Right ventricle myocardium superior (tissue), 1 donor: ENCODE measurements at places on chromosomes 1 and 21. TPM values are rescaled to one million over a fixed set of nuclear protein-coding genes. Genes with fewer than 3 reads are reported as not detected.

SPAG17 gene
- not detected for total RNA-seq

LCE2C gene
- not detected for total RNA-seq

GPR157 gene
- 49.4 TPM for total RNA-seq

XCL2 gene
- total RNA-seq = not detected

PIGC gene
- total RNA-seq = 12.7 TPM

WNT2B gene
- 1.2 TPM for total RNA-seq

RGS5 gene
- 270 TPM for total RNA-seq

CAMSAP2 gene
- total RNA-seq = 37.5 TPM

- no peak for DNase-seq
Measured at GRCh38 chr21:36347278-36347961, 27.4 kb downstream of the MORC3 start.

DNA sequence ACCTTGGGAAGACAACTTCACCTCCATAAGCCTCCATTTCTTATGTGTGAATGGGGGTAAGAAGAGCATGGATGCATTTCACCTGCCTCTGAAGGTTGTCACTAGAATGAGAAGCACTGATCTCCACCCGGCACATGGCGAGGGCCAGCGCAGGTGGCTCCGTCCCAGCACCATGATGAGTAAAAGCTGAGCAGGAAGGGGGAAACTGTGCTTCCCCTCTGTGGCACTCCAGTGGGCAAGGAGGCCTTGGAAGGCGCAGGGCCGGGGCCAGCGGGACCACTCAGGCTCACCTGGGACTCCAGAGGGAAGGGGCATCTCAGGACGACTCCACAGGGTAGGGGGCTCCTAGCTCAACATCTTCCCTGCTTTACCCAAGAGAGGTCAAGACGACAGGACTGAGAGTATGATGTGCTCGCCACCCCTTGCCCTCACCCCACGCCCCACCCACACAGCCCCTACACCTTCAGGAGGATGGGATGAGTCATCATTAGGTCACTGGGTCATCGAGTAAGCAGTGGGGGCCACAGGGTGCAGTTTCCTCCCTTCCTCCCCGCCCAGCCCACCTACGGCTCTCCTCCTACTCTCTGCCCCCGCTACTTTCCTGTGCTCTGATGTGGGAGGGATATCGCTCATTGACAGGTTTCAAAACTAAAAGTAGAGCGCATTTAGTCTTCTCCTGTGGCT is 112.1 kb downstream of the HIVEP3 start:
- DNase-seq = no peak

DNA sequence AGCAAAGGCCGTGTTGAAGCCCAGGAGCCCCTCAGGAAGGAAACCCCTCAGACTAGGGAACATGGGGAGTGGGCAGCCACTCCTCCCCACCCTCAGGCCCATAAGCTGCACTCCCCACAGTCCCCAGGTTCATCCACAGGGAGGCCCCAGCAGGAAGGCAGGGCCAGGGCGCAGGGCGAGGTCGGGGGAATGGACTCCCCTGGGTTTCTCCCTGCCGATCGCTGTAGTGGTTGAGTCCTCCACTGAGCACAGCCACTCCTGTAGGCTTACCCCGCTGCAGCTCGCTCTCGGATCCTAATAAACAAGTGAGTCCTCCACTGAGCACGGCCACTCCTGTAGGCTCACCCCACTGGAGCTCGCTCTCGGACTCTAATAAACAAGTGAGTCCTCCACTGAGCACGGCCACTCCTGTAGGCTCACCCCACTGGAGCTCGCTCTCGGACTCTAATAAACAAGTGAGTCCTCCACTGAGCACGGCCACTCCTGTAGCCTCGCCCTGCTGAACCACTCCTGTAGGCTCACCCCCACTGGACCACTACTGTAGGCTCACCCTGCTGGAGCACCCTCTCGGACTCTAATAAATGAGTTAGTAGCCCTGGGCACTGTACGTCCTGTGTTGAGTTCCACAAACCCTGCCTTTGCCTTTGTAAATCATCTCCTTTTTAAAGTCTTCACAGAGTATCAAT is 16.2 kb upstream of the COL18A1 start:
- DNase-seq = peak; percentile 32

DNA sequence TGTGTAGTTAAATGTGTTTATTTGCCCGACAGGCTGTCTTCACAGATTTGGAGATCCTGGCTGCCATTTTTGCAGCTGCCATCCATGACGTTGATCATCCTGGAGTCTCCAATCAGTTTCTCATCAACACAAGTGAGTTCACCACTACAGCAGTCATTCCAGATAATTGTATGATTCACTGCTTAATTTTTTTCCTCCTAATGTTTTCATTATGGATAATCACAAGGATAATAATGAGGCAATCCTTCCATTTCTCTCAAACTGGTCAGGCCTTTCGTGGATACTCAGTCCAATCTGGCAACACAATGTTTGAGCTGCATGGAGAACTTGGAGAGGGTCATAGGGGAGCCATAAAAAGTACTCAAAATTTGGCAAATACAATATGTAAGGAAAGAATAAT is 168.3 kb upstream of the SGIP1 start:
- no peak for DNase-seq

DNA sequence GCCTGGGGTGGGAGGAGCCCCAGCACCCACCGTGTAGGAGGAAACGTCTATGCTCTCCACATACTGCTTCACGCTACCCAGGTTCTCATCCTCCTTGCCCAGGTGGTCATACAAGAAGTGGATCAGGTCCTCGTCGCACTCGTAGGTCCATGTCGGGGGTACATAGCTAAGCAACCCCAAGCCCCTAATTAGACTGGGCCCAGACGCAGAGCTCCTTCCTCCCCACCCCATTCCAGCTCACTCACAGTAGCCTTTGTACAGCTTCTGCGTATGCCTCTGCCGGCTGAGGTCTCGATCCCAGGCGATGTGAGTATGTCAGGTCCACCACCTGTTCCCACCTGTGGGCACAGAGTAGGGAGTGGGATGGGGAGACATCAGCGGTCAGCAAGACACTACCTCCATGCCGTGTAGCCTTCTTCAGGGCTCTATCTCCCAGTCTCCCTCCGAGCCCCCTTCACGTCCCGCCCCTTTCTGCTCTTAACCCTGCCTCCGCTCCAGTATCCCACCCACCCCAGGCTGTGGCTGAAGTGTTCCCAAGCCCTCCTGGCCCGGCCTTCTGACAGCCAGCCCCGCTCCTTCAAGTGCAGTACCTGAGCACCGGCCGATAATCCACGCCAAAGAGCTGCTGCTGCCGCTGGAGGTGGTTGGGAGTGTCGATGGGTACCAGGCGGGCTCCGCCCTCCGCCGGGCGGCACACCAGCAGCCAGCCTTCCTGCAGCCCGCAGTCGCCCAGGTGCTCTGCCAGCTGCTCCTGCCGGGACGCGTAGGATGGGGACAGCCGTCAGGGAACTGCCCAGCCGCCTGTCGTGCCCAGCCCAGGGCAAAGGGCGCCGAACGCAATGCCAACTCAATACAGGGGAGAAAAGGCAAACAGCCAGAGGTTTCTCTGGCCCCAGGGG is 919 bp downstream of the HECTD3 start:
- DNase-seq = peak; percentile 54

DNA sequence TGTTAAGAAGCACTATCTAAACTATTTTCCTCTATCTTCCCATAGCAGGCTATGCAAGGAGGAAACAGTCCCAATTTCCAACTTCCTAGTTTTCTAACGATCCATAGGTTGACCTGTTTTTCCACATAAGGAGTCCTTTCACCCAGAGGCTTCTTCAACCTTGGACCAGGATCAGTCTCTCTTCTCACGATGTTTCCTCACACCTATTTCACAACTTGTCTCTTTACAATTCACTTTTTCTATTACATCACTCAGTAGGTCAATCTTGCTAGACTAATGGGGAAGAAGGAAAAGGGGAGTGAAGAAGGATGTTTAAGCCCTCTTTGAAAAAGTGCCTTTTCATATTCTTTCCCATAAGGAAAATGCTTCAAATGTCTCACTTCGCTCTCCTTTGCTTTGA is 15.9 kb downstream of the PALMD start:
- DNase-seq = no peak

GRCh38 chr1:17562375-17562774 is 22.9 kb downstream of the ARHGEF10L start:
- no peak for DNase-seq

DNA sequence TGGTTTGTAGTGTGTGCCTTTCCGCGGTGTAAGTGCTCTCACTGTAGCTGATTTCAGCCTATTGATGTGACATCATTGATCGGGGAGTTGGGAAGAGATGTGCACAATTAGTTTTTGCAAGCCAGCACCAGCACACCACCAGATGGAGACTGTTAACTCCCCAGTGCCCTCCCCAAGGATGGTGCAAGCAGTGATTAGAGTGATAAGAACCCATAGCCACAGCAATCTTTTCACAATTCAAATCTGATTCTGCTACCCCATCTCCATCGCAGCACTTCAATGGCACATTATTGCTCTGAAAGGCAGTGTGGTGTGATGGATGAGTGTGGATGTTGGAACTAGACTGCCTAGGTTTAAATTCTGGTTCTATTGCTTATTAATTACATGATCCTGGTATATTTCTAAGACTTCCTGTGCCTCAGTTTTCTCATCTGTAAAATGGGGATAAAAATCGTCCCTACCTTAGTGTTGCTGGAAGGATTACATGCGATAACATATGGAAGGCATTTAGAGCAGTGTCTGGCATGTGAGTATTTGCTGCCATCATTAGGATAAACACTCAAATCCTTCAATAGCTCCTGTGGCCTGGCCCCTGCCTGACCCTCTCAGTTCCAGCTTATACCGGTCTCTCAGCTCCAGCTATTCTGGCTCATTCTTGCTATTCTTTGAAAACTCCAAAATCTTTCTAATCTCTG is 6.7 kb downstream of the CSF3R start:
- no peak for DNase-seq

GRCh38 chr1:168535536-168535935 is 8.3 kb downstream of the XCL2 start:
- DNase-seq = no peak

DNA sequence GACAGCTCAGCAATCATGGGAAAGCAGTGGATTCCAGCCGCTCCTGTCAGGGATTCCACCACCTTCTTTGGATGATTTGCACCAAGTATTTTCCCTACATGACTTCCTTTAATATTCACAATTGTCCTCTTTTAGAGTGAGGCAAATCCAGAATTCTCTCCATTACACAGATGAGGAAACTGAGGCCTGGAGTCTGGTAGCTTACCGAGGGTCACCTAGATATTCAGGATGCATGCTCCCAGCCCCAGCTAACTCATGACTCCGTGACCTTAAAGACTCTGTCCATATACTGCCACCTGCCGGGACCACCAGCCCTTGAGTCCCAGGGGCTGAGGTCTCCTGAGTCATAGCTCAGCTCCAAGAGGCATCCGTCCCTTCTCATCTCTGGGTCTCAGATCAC is 80.6 kb downstream of the CAPZB start:
- no peak for DNase-seq

- peak; percentile 87 for DNase-seq
Measured at GRCh38 chr1:16215882-16216753, 3.7 kb upstream of the ARHGEF19 start.

DNA sequence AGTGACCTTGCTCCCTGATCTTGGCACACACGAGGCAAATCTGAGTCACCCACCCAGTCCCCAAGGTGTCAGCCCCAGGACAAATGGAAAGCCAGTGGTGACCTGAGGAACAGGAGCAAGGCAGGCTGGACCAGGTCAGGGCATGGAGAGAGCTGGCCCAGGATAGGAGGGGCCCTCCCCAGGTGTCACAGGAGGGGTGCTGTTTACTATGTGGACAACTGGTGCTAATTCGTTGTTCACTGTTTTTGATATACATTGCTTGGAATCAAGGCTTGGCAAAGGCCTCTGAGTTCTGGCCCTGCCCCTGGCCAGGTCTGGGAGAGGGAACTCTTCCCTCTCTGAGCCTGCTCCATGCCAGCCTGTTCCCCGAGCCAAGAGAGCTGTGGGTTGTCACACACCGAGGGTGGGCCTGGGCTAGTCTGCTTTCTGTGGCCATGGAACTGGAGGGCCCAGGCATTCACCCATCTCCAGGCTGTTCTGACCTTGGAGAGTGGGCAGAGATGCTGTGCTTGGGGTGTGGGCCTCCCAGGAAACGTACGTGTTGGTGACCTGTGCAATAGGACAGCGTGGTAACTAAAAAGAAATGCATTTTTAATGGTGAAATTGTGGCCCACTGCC is 41.8 kb downstream of the CRYAA start:
- peak; percentile 13 for DNase-seq

- peak; percentile 64 for DNase-seq
Measured at GRCh38 chr1:156086256-156086662, 4.0 kb upstream of the MEX3A start.

DNA sequence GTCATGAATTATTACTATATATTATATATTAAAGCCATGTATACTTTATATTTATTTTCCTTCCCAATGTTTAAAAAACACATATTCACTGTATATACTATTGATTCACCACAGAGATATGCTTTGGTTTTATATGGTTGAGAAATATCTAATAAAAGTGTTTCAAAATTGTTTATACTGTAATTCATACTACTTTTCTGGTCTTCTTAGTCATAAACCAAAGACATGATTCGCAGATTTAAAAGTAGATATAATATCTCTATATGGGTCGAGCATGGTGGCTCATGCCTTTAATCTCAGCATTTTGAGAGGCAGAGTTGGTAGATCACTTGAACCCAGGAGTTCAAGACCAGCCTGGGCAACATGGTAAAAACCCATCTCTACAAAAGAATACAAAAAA is 738.4 kb downstream of the USP25 start:
- DNase-seq = no peak

GRCh38 chr1:15948595-15949452 is 27.1 kb downstream of the ZBTB17 start:
- DNase-seq = peak; percentile 76

- no peak for DNase-seq
Measured at GRCh38 chr1:184255560-184255959, 131.3 kb upstream of the C1orf21 start.

GRCh38 chr1:190739926-190740325 is 262.3 kb upstream of the BRINP3 start:
- DNase-seq = no peak

GRCh38 chr1:156063997-156064285 is 3.0 kb downstream of the RAB25 start:
- DNase-seq = no peak

DNA sequence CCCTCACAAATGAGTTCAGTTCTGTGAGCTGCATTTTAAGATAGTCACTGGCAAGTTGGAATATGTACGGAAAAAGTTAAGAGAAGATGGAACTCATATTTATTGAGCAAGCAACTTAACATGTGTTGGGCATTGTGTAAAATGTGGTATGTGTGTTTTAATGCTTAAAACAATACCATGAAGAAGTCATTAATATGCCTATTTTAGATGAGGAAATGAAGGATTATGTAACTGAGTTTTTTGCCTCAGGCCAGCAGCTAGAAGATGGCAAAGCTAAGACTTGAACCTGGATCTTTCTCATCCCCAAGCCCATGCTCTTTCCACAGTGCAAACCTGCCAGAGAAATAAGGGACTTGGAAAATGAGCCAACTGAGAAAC is 48.9 kb downstream of the SPATA46 start:
- DNase-seq = no peak

GRCh38 chr1:68974447-68974846 is 477.6 kb upstream of the DEPDC1 start:
- no peak for DNase-seq

- no peak for DNase-seq
Measured at GRCh38 chr1:186775881-186776560, 52.7 kb upstream of the PLA2G4A start.

- DNase-seq = no peak
Measured at GRCh38 chr21:30232011-30232410, 16.1 kb upstream of the CLDN8 start.
